ENCODE measurements at places on chromosomes 7 and 10.

DNA sequence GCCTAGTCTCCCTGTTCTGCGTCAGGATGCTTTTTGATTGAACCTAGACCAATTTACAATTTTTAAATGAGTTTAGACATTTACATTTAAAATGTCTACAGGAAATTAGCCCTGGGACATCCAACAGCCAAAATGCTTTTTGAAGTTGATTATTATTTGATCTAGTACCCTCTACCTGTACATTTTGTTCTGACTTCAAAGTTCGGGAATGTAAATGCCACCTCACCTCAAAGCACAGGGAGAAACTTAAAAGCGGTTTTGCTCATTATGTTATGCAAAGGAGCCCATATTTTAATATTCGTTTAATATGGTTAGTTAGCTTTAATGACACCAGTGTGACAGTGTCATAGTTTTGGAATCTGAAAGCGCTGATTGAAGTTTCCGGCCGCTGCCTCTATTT is 80.1 kb upstream of the FAM204A start:
- DNase-seq, result no peak

GRCh38 chr7:1323178-1324027 is 90.7 kb downstream of the UNCX start:
- DNase-seq, result peak; percentile 56

DNA sequence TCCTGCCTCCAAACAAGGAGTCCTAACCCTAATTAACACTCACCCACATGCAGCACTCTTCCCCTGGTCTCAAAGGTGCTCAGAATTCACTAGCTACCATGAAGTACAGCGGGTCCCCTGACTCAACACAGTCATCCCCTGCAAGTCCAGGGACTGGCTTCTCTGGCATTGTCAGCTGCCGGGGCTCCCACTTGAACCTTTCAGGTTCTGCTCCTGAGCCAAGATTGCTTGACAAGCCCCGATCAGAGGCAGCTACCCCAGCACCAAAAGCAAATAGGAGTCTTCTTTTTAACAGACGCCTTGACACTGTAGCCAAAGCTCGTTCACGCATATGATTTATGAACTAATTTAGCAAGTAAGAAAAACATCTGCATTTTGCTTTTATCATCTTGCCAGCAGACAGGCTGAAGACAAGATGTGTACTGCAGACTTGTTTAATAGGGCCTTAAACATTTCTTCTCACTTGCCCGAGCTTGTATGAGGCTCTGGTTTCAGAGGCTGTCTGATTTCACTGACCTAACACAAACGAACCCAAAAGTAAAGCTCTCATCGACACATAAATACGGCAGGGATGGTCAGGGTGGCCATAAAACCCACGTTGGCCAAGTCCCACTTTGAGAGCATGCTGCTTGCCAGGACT is 67.6 kb upstream of the ADAM12 start:
- DNase-seq, result no peak

GRCh38 chr7:143408686-143409561 is at the start of gene EPHA1:
Gene EPHA1, minus strand, starts transcription at chr7:143408856. Its CDS starts 51 bp downstream, at chr7:143408805.
- no peak for DNase-seq

- peak; percentile 59 for DNase-seq
These were observed 95.9 kb downstream of the DNMBP start for GRCh38 chr10:99913831-99914235.

- no peak for DNase-seq
These were observed 135.2 kb downstream of the INHBA start for GRCh38 chr7:41567731-41568114.

- no peak for DNase-seq
These were observed 20.2 kb downstream of the CREB3L2 start for GRCh38 chr7:137981668-137982067.
